Fibroblast of mammary gland (primary cell): ENCODE measurements at places on chromosomes 7 and 10.
A peak's percentile ranks its signal among the peaks of the same experiment; 100 is the strongest.

- no peak for DNase-seq
Observed at GRCh38 chr7:91043186-91043585, 221.0 kb upstream of the FZD1 start.

DNA sequence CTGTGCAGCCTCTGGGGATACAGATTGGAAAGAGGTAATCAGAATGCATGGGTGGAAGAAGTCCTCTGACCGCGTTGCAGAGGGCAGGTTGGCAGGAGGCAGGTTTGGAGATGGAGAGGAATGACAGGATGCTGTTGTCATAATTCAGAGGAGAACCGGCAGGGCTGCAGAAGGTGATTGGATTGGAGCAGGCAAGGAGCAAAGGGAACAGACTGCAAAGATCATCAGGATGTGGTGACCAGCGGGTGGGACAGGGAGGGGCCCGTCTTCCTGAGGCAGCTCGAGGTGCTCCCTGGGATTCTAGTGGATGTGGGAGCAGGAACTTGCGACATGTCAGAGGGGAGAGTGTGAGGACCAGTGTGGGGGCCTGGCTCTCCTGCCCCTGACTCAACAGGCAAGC, 78.5 kb upstream of the PPIF start:
- peak; percentile 35 for DNase-seq

DNA sequence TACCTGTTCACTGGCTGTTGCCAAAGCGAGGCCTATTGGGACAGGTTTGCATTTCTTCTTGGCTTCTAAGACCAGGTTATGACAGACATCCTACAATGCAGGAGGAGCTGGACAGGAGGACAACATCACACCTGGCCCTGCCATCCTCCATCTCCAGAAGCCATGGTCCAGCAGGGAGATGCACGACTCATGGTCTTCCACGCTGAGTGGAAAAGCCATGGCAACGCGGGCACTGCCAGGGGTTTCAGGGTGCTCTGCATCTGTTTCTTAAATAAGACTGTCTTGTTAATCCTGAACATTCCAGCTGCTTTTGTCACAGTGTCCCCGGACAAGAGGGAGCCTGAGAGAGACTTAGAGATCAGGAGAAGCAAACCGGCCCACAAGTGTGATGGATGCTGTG, 40.3 kb downstream of the CLRN3 start:
- DNase-seq: no peak

GRCh38 chr10:124448696-124449169, 1.1 kb downstream of the NKX1-2 start:
- no peak for DNase-seq

DNA sequence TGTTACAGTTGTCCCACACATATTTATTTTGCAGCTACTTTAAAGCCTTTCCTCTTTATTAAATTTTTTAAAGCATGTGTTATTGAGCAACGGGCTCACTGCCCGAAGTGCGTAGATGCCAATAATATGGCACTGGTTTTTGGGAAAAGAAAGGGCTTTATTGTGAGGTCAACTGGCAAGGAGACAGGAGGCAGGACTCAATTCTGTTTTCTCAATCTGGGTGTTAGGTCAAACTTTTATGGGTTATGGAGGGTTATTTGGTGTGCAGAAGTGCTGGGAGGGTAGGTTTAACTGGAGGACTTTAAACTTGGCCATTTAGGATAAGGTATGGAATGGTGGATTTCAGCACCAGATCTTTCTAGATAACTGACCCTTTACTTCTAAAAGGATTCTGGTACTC, 183.6 kb downstream of the LRRC4 start:
- no peak for DNase-seq

DNA sequence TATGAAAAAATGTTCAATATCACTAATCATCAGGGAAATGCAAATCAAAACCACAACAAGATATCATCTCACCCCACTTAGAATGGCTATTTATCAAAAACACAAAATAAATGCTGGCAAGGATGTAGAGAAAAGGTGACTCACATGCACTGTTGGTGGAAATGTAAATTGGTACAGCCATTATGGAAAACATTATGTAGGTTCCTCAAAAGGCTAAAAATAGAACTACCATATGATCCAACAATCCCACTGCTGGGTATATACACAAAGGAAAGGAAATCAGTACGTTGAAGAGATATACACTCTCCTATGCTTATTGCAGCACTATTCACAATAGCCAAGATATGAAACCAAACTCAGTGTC, 50.2 kb downstream of the CDK1 start:
- no peak for DNase-seq

DNA sequence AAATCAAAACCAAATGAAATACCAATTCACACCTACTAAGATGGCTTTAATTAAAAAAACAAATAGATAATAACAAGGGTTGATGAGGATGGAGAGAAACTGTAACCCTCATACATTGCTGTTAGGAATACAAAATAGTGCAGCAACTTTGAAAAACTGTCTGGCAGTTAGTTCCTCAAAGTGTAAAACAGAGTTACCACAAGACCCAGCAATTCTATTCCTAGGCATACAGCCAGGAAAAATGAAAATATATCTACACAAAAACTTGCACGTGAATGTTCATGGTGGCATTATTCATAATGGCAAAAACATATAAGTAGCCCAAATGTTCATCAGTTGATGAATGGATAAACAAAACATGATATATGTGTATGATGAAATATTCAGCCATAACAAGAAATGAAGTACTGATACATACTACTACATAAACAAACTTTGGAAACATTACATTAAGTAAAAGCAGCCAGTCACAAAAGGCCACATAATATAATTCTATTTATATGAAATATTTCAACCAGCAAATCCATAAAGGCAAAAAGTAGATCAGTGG, 83.5 kb downstream of the BRAF start:
- DNase-seq: no peak

- no peak for DNase-seq
Observed at GRCh38 chr7:158318511-158318913, 269.1 kb downstream of the PTPRN2 start.

DNA sequence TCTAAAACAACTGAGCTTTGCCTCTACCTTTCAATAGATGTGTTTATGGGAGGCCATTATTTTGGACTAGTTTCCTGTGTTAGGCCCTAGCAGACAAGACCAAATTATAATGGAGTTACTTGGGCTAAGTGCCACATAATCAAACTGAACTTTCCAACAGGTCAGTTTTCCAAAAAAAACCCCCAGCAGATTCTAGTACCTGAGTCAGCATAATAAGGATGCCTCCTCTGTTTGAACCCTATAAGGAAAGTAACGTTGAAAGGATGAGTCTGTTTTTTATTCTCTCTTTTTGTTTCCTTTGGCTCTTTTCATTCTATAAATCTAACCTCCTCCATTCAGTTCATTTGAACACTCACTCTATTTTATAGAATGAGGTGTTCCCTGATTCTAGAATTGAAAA, 148.1 kb upstream of the FAM3C start:
- DNase-seq: peak; percentile 49

DNA sequence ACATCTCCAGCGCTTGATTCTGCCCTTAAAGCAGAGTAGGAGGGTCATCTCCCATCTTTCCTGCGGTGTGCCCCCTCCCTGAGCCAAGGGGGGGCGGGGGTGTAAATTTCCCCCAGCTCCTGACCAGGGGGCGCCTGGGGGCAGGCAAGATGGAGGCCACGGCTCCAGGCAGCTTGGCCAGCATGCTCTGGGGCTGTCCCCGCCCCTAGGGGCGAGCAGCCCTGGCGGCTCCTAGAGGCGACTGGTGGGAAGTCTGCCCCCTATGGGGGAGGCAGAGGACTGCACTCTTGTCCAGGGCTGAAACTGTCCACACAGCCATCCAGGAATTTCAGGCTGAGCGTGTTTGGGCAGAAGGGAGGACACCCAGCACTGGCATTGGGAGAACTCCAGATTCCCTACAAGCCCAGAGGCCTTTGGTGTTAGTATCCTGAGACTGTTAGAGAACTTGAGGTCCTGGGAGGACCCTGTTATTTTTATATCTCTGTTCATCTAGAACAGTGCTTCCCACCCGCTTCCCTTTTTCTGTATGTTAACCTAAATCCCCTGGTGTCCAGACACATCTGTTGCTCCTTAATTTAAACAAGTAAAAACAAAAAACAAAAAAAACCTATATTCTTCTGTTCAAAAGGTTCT, 4.6 kb downstream of the STRA8 start:
- DNase-seq: no peak

- no peak for DNase-seq
Observed at GRCh38 chr10:124116771-124117510, 23.5 kb upstream of the CHST15 start.

GRCh38 chr7:95491634-95492314, 6.0 kb downstream of the ASB4 start:
- DNase-seq: no peak

DNA sequence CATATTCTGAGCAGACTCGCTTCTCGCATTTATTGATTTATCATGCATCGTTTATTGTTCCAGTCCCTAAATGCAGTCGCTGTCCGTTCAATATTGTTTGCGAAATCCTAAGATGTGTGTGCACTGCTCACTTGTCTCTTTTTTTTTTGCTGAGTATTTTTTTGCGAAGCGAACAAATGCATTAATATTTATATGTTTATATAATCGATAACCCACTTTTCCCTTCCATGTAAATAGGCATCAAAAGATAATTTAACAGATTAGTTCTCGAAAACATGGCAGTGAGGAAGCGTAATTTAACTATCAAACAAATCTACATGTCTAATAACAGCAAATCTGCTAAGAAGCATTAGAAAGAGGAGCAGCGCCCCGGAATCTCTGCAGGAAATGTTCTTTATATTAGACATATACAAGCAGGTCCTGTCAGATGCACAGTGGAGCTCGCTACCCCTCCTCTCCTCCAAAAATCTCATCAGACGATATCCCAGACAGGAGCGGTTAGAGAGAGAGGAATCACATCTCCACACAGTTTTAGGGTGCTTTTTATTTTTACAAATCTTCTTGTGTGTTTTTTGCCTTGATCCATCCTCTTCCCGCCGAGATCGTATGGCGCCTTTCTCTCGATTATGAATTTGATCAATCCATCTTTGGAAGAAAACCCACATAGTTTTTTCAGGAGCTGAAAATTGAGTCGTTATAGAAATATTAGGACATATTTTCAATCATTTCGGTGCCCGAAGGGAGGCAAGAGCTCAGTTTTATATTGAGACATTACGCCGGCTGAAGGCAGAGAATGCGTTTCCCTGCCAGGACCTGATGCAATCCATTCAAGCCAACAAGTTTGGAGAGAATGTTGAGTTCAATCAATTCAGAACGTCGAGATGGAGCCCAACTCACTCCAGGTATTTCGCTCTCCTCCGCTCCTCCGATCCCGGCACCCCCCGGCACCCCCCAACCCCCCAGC, at the start of gene ARID5B:
ARID5B (plus strand) TSS at position 871 of the 964 bp plus-strand sequence; CDS start at position 882, 11 bp downstream.
- peak; percentile 80 for DNase-seq

- no peak for DNase-seq
Observed at GRCh38 chr10:131792011-131792651, 108.7 kb upstream of the PPP2R2D start.
